ENCODE measurements at places on chromosomes 6 and 20. TPM values are rescaled to one million over a fixed set of nuclear protein-coding genes. Genes with fewer than 3 reads are reported as not detected.

DNA sequence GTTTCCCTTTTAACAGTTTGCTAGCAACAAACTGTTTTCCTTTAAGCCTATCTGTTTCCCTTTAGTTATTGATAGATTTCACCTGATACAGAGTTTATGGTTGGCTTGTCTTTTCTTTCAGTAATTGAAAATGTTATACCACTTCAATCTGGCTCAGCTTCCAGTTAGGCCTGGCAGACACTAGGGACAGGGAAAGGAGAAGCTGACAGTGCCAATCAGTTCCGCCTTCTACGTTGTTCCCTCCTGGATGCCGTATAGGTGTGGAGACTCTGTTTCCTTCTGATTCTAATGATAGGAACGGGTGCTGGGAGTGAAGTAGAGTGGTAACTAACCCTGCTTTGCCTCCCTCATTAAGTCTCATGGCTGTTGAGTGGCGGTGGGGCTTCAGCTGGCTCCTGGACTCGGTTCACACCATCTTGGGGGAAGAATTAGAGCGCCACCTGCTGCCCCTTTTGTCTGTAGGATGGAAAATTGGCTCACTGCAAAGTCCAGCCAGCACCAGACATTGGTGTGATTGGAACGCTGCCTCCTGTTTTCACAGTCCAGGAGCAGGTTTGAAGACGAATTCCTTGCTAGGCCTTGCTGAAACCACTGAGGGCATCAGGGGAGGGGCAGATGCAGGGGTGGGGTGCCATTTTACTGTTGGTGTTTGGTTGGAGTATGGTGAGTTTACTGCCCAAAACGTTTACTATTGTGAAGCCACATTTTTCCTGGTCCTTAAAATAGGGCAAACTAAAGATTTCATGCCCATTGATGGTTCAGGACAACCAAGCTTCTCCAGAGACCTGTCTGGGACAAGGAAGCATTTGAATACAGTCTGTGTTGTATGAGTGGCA lies 1729.5 kb downstream of the GRIK2 start:
- DNase-seq = peak; percentile 47

- no peak for DNase-seq
Measured at GRCh38 chr6:72788188-72788587, 166.3 kb downstream of the KCNQ5 start.

IPCEF1 gene
- 2.0 TPM for total RNA-seq

- DNase-seq = no peak
Measured at GRCh38 chr6:81838724-81839426, 86.4 kb upstream of the TENT5A start.

All from liver (tissue), 10 donors.